ENCODE measurements at places on chromosomes 12 and 14.

DNA sequence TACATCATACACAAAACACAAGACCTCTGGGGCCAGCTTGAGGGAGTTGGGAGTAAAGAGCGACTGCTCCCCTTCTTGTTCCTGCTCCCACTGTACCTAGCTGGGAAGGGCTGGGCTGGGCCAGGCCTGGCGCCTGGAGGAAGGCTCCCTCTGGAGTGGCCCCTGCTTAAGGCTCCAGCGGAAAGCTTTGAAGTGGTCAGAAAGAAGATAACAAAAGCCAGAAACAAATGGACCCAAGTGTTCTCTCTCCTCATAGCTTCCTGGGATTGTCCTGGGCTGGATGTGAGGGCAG, 25.3 kb downstream of the PRPF40B start:
- DNase-seq = no peak

- DNase-seq = no peak
These were observed 28.8 kb downstream of the KLRK1 start for GRCh38 chr12:10361084-10361483.

DNA sequence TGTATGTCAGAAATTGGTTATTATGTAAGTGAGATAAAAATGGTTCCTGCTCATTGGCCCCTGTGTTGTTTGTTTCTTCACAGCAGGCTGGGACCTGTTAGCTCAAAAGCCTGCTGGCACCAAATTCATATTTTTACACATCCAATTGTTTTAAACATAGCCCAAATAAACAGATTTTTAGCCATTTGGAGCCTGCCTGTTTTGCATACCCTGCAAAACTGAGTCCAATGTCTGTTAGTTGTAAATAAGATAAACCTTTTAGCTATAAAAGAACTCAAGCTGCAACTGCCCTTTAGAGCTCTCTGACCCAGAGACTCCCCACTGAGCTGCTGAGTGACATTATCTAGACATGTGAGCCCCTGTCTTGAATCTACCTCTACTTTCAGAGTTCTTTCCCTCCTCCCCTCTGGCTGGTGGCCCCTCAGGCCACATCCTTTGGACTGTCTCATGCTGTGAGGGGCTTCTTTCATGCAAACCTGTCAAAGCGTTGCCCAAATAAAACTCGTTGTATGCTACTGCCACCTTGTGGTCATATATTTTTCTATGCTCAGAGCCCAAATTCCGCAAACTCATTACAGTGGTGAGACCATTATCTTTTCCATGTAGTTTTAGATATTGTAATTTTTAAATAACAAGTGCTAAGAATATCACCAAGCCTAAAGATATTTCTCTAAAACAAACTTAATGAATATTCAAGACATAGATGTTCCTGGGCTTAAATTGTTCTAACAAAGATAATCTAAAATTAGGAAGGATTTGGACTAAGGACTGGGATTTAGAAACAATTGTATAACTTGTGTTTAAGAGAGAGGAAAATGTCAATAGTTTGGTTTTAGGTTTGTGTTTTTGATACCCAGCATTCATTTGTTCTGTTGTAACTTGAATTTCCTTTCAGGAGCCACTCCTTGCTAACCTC, 337.9 kb downstream of the AACS start:
- DNase-seq = no peak

GRCh38 chr12:24822121-24822899, 126.6 kb downstream of the BCAT1 start:
- DNase-seq = no peak

DNA sequence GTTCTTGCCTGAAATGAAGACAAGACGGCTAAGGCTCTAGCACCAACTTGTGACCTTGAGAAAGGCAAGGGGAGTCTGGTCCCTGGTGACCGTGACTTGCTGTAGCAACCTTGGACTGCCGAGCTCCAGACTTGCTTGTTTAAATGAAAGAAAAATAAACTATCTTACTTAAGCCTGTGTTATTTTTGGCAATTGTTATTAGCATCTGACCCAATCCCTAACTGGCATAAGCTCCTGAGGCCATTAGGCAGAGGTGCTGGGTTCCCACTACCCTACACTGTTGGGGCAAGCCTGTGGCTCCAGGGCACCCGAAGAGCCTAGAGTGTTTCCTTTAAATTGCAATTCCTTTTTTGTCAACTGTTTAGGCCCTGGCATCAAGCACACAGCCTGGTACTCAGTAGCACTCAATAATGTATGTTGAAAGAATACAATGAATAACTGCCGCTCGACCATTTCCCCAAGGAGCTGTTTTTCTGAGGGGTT, 106.9 kb upstream of the HIF1A start:
- DNase-seq = no peak

DNA sequence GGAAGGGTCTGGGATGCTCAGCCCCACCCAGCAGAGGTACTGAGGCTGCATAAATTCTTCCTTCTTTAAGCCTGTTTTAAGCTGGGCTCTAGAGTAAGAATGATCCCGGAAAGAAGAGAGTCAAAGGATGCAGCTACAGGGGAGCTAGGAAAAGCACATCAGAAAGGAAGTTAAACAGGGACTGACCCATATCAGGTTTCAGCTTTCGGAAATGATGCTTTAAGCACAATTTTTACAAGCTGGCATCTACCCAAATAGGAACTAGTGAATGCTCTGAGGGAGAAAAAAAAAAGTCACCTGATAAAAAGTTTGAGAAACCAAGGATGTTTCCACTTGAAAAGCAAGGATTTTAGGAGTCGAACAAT, 22.0 kb downstream of the TSPAN8 start:
- DNase-seq = no peak

- no peak for DNase-seq
These were observed 25.7 kb downstream of the R3HDM2 start for GRCh38 chr12:57404966-57405640.

DNA sequence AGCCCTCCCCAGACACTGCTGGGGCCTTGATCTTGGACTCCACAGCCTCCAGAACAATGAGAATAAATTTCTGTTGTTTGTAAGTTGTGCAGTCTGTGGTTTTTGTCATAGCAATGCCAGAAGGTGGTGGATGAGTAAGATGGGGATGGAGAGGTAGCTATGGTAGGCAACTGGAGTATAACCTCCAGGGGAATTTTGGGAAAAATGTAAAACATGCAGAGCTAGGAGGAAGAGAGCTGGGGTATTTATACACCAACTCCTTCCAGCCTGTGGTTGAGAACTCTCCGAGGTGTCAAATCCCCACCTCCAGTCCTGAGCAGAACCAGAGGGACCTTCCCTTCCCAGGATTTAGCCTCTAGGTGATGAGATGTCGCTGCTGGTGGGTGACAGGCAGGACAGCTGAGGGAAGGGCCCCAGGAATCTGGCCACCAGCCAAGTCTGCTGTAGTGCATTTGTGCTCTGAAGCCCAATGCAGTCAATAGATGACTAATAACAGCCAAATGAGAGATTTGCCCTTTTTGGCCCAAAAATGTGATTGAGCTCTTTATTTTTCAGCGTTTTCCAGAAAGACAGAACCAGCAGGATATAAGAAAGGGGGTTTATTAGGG, 19.1 kb upstream of the CEP170B start:
- no peak for DNase-seq

- no peak for DNase-seq
These were observed 185.2 kb downstream of the ACSS3 start for GRCh38 chr12:81263072-81263471.

DNA sequence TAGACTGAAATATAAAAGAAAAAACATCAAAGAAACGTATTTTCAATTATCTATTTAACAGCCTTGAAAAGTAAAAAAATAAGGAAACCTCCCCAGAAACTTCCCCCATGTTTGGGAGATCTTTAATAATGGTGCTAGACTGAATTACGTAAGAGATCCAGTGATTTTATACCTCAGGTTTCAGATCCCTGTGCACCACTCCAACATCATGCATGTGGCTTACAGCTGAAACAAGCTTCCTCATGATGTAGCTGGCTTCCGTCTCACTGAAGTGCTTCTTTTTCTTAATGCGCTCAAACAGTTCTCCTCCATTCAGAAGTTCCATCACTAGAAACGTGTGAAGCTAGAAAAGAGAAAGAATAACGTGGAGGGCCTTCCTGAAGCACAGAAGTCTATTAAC, 78.0 kb upstream of the TTC7B start:
- no peak for DNase-seq

DNA sequence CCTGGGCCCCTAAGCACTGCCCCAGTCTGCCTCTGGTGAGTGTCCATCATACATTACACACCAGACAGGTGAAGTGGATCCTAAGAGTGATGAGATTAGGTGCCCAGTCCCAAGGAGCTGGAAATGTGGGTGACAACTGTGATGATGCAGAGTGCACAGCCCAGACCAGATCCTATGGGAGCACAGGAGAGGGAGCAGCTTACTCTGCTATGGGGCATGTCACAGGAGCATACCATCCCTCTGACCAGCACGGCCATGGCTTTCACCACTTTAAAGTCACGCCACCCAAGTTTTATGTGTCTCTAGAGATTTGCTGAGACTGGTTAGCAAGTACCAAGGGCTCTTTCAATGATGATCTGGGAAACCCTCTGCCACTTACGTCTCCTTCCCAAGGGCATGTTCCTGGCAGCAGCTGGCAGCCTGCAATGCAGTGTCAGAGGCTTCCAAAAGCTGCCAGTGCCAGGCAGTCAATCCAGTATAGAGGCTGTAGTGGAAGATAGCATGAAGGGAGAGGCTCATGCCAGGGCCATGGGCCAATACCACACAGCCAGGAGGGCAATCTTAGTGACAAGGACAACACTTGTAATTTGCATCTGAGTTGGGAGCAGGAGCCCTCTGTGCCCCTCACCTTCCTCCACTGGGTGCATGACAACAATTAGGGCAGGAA, 40.2 kb downstream of the STAB2 start:
- DNase-seq = peak; percentile 67

- DNase-seq = no peak
These were observed 100.8 kb downstream of the USP15 start for GRCh38 chr12:62361048-62361447.

DNA sequence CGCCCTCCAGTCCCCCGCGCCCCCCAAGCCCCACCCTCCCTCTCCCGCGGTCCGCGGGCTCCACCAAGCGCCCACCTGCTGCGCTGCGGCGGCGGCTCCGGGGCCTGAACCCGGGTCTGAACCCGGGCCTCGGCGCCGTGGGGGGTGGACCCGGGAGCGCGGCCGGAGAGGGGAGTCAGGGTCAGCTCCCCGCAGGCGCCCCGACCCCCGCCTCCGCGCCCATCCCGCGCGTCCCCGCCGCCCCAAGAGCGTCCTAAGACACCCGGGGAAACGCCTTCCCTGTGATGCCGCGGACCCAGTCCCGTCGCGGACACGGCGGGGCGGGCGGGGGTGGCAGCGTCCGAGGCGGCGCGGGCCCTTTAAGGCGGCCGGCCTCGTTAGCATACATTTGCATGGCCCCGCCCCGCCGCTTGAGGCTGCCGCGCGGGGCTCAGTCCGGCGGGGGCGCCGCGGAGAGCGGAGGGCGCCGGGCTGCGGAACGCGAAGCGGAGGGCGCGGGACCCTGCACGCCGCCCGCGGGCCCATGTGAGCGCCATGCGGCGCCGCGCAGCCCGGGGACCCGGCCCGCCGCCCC, at the start of gene MMP17:
Gene MMP17, plus strand, starts transcription at position 433 of the 574 bp plus-strand sequence. Its CDS starts 102 bp downstream, at position 535.
- peak; percentile 69 for DNase-seq

GRCh38 chr14:54622192-54622958, 55.4 kb downstream of the SAMD4A start:
- DNase-seq = no peak

DNA sequence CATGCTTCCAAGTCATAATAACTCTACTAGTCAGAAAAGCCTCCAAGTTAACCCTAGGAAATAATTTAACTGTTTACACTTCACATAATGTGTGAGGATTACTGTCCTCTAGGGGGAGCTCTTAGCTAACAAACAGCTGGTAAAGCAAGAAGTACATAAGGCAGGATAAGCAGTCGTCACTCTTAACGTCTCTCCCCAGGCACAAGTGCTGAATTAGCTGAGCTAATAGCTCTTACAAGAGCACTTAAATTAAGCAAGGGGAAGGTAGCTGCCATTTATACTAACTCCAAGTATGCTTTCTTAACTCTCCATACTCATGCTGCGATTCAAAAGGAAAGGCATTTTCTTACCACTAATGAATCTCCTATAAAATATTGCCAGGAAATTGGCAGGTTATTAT, 79.3 kb upstream of the TSPAN11 start:
- no peak for DNase-seq

GRCh38 chr14:62604524-62604923, 440.7 kb downstream of the KCNH5 start:
- no peak for DNase-seq

DNA sequence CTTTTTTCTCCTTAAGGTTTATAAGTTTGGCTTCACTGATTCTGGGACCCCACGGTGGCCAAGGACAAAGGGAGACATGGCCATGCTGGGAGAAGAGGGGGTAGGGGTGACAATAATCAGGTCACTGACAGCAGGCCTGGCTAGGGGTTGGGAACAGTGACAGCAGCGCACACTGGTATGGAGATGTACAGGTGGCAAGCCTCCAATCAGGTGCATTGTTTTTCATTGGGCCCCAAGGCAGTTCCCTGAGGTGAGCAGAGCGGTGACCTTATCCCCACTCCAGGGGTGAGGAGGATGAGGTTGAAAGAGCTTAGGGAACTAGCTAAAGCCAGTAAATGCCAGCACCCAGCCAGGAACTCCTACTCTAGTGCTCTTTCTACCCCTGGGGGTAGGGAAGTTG, 1.4 kb downstream of the SYNDIG1L start:
- no peak for DNase-seq

- no peak for DNase-seq
These were observed 5.8 kb upstream of the NEMF start for GRCh38 chr14:49858383-49858782.

DNA sequence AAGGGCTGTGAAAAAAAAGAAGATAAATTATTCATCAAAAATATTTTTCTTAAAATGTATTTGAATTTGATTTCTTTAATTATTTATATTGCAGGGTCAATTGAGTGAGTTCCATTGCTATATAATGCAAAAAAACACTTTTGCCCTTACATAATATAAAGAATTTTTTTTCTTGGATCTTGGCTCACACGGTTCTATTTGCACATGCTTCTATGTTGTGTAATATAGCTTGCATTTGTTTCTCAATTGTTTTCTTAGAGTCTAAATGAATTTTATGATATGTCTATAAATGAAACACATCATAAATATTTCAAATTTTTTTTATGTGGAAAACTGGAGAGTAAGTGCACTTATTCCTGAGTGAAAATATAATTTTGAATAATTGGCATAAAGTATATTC, 694.2 kb downstream of the SLC6A15 start:
- DNase-seq = no peak

DNA sequence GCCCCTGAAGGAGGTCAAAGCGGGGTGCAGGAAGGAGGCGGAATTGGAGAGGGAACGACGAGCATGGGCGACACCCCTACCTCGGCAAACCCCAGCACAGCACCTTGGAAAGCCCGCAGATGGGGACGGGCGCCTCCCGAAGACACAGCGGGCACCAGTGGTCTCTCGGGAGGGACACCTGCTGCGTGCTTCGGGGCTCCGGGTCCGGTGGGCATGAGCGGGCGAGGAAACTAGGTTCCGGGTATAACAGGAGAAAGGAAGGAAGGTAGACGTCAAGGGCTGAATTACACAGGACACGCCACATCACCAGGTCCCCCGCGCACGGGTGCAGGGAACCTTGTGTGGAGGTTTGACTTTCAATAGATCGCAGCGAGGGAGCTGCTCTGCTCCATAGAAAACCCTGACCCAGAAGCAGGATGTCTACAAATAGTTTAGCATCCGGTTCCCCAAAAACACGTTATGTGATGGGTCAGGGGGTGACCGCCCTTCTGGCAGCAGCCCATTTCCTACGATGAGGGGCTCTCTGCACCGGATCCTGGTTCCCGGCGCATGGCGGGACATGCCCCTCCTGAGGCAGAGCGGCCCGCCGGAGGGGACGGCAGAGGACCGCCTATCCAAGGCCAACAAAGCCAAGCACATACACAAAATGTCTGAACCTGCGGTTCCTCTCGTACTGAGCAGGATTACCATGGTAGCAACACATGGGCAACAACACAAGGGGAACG, 196.9 kb downstream of the ALG10 start:
- no peak for DNase-seq

- peak; percentile 27 for DNase-seq
These were observed 150.9 kb downstream of the EMP1 start for GRCh38 chr12:13347241-13348043.

Data from left cardiac atrium (tissue), 4 donors.